ENCODE measurements at places on chromosomes 12 and 14.
A peak's percentile ranks its signal among the peaks of the same experiment; 100 is the strongest.

DNA sequence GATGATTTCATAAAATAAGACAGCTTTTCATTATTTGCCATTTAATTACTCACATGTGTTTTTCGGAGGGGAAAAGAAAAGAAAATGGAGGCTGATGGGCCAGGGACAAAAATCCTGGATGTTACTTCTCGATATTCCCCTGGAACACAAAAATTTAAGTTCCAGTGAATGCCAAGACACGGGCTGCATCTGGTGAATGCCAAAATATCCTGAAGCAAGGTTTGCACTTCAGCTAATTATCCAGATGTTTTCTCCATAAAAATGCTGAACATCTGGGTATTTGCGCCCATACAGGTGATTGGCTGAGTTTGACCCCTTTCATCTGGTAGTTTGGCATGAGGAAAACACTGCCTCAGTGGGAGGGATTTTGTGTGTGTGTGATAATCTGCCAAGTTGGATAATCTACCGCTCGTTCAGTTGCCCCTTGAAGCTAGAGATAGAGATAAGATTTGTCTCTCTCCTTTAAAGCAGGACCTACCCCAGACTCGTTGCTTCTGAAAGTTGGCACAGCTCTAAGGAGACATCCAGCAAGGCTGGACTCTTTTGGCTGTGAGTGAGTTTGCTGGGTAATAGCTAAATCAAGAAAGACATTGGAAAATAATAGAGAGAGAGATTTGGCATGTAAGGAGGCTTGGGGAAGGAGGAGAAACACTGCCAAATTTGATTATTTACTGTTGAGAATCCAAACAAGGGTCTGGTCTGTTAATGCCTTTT is 390.0 kb downstream of the EGLN3 start:
- no peak for DNase-seq

DNA sequence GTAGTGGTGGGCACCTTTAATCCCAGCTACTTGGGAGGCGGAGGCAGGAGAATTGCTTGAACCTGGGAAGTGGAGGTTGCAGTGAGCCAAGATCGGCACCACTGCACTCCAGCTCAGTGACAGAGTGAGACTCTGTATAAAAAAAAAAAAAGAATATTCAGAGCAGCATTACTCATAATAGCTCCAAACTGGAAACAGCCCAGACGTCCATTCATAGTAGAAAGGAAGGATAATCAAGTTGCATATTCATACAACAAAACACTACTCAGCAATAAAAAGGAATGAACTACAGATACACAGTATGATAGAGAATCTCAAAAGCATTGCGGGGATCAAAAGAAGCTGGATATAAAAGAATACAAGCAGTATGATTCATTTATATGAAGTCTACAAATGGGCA is 19.1 kb downstream of the TMEM30B start:
- peak; percentile 23 for DNase-seq

- DNase-seq, result peak; percentile 17
These were observed 6.4 kb upstream of the TBPL2 start for GRCh38 chr14:55446833-55447232.

- no peak for DNase-seq
These were observed 12.3 kb upstream of the CCNT1 start for GRCh38 chr12:48728807-48729206.

DNA sequence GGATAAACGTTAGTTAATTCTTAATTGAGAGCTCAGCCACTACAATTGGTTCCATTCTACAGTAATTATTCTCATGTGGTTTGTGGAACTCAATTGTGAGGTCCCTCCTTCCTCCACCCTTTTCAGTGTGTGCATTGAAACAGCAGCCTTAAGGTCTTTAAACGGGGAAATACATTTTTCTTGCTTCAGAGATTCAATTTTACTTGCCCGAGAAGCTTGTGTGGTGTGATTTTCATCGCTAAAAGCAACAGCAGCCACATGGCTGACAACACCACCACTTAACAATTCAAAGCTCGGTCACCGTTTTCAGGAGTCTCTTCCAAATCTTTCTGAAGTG is 733 bp upstream of the PPFIBP1 start:
- no peak for DNase-seq

- no peak for DNase-seq
These were observed 11.5 kb downstream of the ISCA2 start for GRCh38 chr14:74504874-74505720.

- no peak for DNase-seq
These were observed 574 bp downstream of the PAWR start for GRCh38 chr12:79690142-79690637.

GRCh38 chr14:96638041-96638855 is 136.1 kb downstream of the PAPOLA start:
- DNase-seq, result no peak

DNA sequence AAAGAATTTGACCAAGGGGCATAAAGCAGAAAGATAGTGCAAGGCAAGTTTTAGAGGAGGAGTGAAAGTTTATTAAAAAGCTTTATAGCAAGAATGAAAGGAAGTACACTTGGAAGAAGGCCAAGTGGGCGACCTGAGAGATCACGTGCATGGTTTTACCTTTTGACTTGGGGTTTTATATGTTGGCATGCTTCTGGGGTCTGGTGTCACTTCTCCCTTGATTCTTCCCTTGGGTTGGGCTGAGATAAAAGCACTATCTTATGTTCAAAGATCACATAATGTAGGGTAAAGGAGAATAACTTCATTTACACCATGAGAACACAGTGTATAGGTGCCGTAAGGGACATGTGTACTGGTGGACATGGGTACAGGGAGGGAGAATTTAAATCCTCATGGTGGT is 17.7 kb upstream of the TMEM30B start:
- no peak for DNase-seq

- DNase-seq, result no peak
These were observed 28.2 kb upstream of the SNRPF start for GRCh38 chr12:95830335-95831089.

- DNase-seq, result no peak
These were observed 198.3 kb downstream of the TTC7B start for GRCh38 chr14:90617961-90618360.

DNA sequence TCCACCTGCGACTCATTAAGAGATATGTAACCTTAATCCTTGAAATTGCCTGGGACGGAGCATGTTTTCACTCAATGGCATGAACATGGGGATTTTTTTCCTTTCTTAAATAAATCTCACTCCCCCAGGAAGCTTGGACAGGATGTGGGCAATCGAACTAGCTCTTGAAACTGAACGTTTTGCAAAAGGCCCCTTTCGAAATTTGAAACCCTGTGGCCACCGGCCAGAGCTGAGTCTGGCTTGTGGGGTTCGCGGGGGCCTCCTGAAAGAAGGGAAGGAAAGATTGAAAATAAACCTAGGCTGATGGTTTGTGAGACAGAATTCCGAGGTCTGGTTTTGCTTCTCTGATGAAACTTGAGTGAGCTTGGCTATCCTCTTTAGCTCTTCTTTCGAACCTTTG is 101.4 kb upstream of the RTL1 start:
- DNase-seq, result no peak

DNA sequence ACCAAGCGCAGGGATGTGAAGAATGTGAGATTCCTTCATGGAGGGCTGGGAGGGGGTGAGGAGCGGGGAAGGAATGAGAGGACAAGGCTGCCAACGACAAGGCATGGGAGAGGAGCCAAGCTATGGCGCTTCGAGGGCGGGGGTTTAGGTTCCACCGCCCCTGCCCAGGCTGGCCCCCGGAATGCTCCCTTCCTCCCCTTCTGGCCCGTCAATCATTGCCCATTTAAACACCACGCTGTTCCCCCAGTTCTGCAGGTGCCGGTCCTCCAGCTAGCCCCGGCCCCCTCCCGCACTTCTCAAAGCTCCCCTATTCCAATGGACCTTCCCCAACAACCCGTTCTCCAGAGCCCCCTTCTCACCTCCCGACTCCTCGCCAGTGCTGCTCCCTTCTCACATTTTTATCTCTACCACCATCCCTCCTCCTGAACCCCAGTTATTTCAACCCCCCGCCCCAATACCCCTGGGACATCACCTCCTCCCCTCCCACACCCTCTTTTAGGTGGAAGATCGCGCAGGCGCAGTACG is 428 bp downstream of the RNF41 start:
- peak; percentile 52 for DNase-seq

GRCh38 chr14:31070431-31070830 is 44.3 kb upstream of the STRN3 start:
- DNase-seq, result peak; percentile 74

- no peak for DNase-seq
These were observed 41.4 kb upstream of the EPS8 start for GRCh38 chr12:15830538-15830937.

DNA sequence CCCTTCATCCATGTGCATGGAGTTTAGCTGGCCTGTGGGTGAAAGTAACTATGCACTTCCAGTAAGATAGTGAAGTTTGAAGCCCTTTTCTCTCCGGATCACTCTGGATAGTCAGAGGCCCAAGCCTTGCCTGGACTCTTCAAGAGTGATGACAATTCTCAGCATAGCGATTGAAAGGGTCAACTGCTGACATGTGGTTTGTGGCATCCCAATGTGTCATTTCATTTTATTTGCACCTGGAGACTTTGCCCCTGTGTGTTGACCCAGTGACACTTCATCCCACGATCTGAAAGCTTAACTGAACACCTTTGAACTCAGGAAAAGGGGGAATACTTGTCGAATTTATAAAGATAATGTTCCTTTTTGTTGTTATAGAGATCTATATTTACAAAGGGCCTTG is 711.9 kb upstream of the TMEM132C start:
- no peak for DNase-seq

DNA sequence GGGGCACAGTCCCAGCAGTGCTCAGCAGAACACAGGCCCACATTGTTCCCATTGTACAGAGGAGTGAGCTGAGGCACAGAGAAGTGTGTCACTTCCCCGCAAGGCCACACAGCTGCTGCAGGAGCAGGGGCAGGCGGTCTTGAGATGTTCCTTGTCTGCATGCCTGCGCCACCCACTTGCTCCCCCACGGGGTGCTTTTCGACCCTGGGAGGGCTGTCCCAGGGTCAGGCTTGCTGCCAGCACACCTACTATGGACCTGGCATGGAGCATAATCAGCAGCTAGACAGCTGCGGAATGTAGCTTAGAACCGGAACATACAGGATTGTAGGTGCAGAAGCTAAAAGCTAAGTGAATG is 7.8 kb upstream of the EP400 start:
- DNase-seq, result no peak

- no peak for DNase-seq
These were observed 63.0 kb downstream of the GALNT9 start for GRCh38 chr12:132266370-132266769.

- DNase-seq, result no peak
These were observed 69.3 kb downstream of the SLC35F4 start for GRCh38 chr14:57796556-57796955.

DNA sequence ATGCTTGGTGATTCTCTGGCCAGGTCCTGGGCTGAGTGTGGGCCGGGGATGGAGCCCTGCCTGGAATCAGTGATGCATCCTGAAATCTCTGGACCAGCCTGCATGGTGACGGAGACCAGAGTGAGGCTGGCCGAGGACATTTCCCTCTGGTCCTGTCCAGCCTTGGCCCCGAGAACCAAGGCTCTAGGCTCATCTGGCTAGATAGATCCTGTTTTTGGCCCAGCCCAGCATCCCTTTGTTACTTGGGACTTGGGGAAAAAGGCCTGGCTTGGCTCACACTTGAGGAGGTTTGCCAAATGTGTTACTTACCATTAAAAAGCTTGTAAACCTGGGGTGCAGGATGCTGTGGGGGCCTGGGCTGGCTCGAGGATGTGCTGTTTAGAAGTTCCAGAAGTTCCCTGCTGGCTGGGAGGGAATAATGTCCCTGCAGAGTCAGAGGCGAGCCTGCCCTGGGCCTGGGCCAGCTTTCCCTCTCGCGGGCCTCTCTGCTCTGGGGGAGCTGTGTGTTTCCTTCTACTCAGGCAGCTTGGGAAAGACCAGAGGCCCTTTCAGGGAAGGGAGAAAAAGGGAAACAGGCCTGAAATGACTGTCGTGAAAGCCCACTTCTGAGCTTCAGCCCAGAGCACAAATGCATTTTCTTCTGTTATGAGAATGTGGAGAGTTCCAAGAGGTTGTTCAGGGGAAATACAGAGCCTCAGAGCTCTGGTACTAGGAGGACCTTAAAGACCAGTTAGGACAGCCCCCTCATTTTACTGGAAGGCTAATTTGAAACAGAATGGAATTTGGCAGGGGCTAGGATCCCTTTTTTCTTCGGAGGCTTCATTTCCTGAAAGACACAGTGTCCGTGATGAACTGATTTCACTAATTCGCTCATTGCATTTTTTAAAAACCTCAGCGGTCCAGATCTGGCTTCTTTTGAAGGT is 47.2 kb upstream of the CTDSP2 start:
- DNase-seq, result peak; percentile 70

DNA sequence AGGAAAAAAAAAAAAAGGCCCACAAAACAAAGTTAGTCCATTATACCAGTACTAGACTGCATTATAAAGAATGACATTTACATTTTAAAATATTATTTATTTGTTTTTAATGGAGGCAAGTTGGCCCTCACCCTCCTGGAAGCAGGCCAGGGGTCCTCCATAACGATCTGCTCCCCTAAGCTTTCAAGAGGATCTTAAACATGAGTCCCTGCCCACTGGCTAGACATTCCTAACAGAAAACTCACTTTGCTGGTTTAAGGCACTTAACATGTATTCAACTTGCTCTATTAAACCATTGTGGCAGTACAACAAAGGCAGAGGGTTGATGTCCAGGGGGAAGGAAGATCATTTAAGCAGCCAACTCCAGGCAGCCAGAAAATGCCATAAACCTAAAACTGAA is 111.4 kb downstream of the STXBP6 start:
- DNase-seq, result no peak

DNA sequence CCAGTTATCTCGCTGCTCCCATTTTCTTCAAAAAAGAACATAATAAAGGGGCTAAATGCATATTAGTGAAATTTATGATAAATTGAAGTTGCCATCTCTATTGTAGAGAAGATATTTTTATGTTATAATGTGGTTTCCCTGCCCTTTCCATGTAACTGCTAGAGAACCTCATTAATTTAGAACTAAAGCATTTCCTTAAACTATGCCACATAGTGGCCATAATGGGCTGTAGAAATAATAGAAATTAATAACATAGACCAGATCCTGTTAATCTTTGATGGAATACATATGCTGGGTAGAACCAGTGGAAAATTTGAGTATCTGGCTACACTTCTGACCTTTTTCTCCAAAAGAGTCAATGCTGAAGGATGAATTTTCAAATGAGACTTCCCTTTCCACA is 376.7 kb downstream of the PDZRN4 start:
- no peak for DNase-seq

GRCh38 chr12:46490635-46491034 is 118.1 kb upstream of the SLC38A2 start:
- DNase-seq, result no peak

DNA sequence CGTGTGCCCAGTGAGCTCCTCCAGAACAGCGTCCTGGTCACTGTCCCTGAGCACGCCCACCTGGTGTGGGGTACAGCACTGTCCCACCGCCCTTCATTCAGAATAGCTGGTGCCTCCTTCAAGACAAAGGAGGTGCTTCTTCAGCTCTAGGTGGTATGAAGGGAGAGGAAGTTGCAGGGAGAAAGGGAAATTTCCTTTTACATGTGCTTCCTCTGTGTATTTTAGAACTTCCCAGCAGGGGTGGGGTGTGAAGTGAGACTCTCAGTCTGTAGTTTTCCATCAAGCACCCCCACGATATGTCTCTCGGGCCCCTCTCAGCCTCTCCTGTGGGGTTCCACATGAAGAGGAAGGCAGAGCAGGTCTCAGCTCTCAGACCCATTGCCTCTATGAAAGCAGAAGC is 1.2 kb upstream of the SLC6A12 start:
- no peak for DNase-seq
